ENCODE measurements at places on chromosomes 2 and 18. TPM values are rescaled to one million over a fixed set of nuclear protein-coding genes. Genes with fewer than 3 reads are reported as not detected.

GRCh38 chr18:36328916-36329315, 31.4 kb downstream of the FHOD3 start:
- peak; percentile 38 for DNase-seq
- H3K36me3 ChIP-seq = no peaks in the 10 kb centered on the region
- H3K27me3 ChIP-seq = no peaks in the 10 kb centered on the region

GRCh38 chr2:88865801-88866371, 174.4 kb downstream of the RPIA start:
- no peaks in the 10 kb centered on the region for H3K27me3 ChIP-seq
- H3K4me1 ChIP-seq = peaks cover 8% of the 10 kb centered on the region
- H3K4me3 ChIP-seq = no peak overlapping the region
- no peaks in the 10 kb centered on the region for H3K36me3 ChIP-seq

- H3K27ac ChIP-seq = no peak overlapping the region
- no peaks in the 10 kb centered on the region for H3K4me1 ChIP-seq
- H3K4me3 ChIP-seq = no peak overlapping the region
- H3K36me3 ChIP-seq = no peaks in the 10 kb centered on the region
- H3K27me3 ChIP-seq = no peaks in the 10 kb centered on the region
These were observed 108.5 kb upstream of the NCK2 start for GRCh38 chr2:105636109-105636740.

- H3K36me3 ChIP-seq = no peaks in the 10 kb centered on the region
- H3K27ac ChIP-seq = no peak overlapping the region
- H3K4me3 ChIP-seq = no peak overlapping the region
- peaks cover 15% of the 10 kb centered on the region for H3K4me1 ChIP-seq
These were observed 211.2 kb downstream of the VAPA start for GRCh38 chr18:10124967-10125366.

DNA sequence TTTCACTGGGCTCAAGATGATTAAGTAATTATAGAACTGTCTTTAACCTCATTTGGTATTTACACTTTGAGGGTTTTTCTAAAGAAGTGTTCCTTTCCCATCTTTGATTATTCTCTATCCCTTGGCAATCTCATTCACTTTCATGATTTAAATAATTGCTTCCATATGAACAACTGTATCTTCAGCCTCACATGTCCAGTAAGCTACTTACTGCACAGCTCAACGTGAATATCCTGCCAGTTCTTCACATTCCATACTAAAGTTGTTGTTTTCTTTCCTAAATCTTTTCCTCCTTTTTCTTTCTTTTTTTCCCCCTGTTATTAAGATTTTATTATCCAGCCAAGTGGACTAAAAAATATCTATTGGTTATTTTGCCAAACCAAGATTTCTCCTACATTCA, 37.7 kb downstream of the ZC3H15 start:
- no peaks in the 10 kb centered on the region for H3K27me3 ChIP-seq
- H3K4me3 ChIP-seq = no peak overlapping the region
- H3K4me1 ChIP-seq = no peaks in the 10 kb centered on the region
- DNase-seq = no peak
- H3K27ac ChIP-seq = no peak overlapping the region

- H3K4me3 ChIP-seq = peak overlapping the region; percentile 33
- H3K27ac ChIP-seq = peak overlapping the region; percentile 18
- H3K4me1 ChIP-seq = no peaks in the 10 kb centered on the region
- peak; percentile 61 for DNase-seq
- H3K36me3 ChIP-seq = no peaks in the 10 kb centered on the region
- no peaks in the 10 kb centered on the region for H3K27me3 ChIP-seq
These were observed 39.5 kb upstream of the FHL2 start for GRCh38 chr2:105438104-105438929.

DNA sequence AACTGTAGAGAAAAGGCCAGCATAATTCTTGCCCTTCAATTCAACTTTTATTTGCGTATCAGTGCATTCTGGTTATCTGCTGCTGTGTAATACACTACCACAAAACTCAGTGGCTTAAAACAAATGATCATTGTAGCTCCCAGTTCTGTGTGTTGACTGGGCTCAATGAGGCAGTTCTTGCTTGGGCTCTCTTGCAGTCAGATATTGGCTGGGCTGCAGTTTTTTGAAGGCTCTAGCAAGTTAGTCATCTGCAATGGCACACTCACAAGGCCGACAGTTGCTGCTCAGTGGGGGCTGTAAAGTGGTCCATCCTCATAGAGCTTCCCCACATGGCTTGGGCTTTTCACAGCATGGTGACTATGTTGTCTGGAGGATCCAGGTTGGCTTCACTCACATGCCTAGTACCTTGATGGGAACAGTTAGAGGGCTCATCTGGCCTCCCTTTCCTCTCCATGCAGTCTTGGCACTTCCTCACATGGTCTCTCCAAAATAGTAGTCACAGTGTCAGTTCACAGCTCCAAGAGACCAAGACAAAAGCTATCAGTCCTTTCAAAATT, 110.6 kb upstream of the TNP1 start:
- peak; percentile 71 for DNase-seq
- peaks cover 15% of the 10 kb centered on the region for H3K4me1 ChIP-seq
- no peaks in the 10 kb centered on the region for H3K27me3 ChIP-seq
- H3K4me3 ChIP-seq = no peak overlapping the region
- no peak overlapping the region for H3K27ac ChIP-seq
- H3K36me3 ChIP-seq = no peaks in the 10 kb centered on the region

DNA sequence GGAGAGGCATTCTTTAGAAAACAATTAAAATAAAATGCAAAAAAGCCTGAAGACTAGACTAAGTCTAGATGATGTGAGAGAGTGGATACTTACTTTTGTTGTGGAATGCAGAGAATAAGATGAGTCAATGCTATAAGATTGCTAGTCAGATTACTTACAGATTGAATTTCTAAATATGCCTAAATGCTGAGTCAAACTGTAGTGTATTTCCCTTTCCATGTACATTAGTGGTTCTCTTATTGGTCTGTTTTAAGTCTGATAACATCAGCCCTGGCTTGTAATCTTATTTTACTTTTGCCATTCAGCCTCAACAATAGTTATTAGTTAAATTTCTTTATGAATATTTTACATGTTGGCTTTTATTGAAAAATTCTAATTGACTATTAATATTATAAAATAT, 702.7 kb downstream of the SOCS6 start:
- no peaks in the 10 kb centered on the region for H3K36me3 ChIP-seq
- H3K27me3 ChIP-seq = no peaks in the 10 kb centered on the region
- no peaks in the 10 kb centered on the region for H3K4me1 ChIP-seq
- H3K4me3 ChIP-seq = no peak overlapping the region
- no peak overlapping the region for H3K27ac ChIP-seq

Gene VAMP8
- total RNA-seq = 11.9 TPM

Gene C1GALT1C1L
- total RNA-seq = 0.98 TPM

DNA sequence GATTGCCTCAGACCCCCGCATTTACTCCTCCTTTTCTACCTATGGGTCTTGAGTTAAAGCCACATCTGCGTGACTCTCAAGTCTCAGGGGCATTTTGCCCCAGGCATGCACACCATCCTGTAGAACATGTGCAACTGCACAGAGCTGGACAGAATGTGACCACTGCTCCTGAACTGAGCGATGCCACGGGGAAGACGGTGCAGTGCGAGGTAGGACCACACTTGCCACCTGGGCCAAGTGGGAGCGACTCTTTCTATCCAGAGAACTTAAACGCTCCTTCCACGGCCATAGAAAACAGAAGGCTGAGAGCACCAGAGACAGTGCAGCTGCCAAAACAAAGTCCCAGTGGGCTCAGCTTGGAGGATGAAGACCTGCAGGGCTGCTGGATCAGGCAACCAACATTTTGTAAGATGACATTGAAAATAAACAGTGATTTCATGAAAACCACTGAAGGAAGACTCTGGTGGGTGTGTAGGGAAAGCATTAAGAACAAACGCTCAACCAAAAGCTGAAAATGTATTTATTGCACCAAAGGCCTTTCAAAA, 149.0 kb upstream of the HDAC4 start:
- no peaks in the 10 kb centered on the region for H3K4me1 ChIP-seq
- no peak overlapping the region for H3K27ac ChIP-seq
- no peaks in the 10 kb centered on the region for H3K27me3 ChIP-seq
- H3K4me3 ChIP-seq = no peak overlapping the region
- DNase-seq = no peak

- no peaks in the 10 kb centered on the region for H3K4me1 ChIP-seq
- H3K4me3 ChIP-seq = no peak overlapping the region
- no peaks in the 10 kb centered on the region for H3K36me3 ChIP-seq
- H3K27me3 ChIP-seq = no peaks in the 10 kb centered on the region
- no peak for DNase-seq
These were observed 62.8 kb downstream of the TMEM237 start for GRCh38 chr2:201580486-201580885.

DNA sequence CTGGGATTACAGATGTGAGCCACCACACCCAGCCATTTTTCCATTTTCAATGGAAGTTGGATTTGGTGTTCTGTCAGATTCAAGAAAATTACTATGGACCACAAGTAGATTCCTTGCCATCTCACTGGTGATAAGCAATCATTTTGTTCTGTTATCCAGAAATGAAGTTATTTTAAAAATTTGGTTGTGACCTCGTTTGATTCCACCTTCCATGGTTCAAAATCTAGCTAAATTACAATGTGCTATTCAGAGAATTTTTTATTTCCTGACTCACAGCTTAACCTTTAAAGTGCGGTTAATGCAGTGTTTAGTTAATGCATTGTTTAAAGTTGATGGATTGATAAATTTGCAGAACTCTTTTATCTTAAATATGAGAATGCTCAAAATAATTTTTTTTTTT, 243.2 kb upstream of the BOD1L2 start:
- no peak overlapping the region for H3K4me3 ChIP-seq
- H3K27ac ChIP-seq = no peak overlapping the region
- DNase-seq = no peak
- H3K36me3 ChIP-seq = no peaks in the 10 kb centered on the region
- no peaks in the 10 kb centered on the region for H3K27me3 ChIP-seq

Gene COPS7B
- 14.9 TPM for total RNA-seq

Gene KHK
- total RNA-seq = 1.7 TPM

Gene STK36
- total RNA-seq = 6.0 TPM

DNA sequence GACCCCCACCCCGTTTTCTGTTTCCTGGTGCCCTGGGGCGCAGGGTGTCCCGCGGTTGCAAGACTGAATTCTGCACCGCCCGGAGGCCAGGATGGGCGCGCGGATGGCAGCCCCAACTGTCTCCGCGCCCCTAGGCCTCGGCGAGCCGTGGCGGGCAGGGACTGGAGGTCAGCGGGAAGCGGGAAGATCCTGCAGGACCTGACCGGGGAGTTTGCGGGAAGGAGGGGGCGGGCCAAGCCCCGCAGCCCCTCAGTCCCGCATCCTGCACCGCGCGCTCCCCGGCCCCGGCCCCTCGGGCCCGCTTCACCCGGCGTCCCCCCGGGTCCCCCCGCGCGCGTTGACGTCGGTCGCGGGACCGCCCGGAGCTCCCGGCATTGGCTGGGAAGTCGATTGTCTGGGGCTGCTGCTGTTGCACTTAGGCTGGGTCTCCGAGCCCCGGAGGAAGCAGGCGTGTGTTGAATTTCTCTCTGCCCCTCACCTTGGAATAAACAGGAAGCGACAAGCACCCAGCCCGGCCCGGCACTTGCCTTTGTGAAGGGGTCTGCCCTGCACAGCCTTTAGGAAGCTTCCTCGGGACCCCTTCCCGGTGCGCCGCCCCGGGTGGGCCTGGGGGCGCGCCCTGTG, at the start of gene LDLRAD4:
LDLRAD4 (plus strand) TSS at position 393 of the 624 bp plus-strand sequence.
- peak; percentile 71 for DNase-seq
- H3K36me3 ChIP-seq = no peaks in the 10 kb centered on the region
- no peaks in the 10 kb centered on the region for H3K27me3 ChIP-seq
- H3K4me1 ChIP-seq = peaks cover 55% of the 10 kb centered on the region
- peak within 1 kb of the TSS; percentile 70 for H3K4me3 ChIP-seq
- H3K27ac ChIP-seq = peak within 1 kb of the TSS; percentile 96

DNA sequence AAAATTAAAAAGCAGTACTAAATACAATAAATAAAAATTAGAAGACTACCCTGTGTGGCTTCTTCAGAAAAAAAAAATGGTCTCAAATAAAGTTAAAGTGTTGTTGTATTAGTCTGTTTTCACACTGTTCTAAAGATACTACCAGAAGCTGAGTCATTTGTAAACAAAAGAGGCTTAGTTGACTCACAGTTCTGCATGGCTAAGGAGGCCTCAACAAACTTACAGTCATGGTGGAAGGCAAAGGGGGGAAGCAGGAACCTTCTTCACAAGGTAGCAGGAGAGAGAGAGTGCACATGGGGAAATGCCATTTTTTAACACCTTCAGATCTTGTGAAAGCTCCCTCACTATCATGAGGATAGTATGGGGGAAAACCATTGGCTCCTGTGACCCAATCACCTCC, 612.8 kb downstream of the RNF144A start:
- H3K4me3 ChIP-seq = no peak overlapping the region
- H3K27me3 ChIP-seq = no peaks in the 10 kb centered on the region
- H3K27ac ChIP-seq = no peak overlapping the region
- no peaks in the 10 kb centered on the region for H3K4me1 ChIP-seq
- H3K36me3 ChIP-seq = no peaks in the 10 kb centered on the region

DNA sequence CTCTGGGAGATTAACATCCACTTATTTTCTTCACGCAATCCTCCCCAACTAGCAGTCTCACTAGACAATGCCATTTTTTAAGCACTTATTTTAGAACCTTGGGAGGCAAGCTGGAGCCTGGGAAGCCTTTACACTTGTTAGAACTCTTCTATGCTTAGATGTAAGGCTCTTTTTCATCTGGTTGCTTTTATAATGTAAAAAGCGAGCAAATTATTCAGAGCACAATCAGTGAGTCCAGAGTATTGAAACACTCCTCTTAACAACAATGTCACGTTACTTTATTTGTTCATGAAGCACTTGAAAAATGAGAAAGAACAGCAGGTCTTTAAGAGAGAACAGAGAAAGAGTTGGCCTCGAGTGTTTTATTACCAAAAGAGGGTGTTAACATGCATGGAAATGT, 84.1 kb upstream of the SLC8A1 start:
- no peak overlapping the region for H3K4me3 ChIP-seq
- no peaks in the 10 kb centered on the region for H3K4me1 ChIP-seq
- no peaks in the 10 kb centered on the region for H3K27me3 ChIP-seq
- DNase-seq = no peak
- no peaks in the 10 kb centered on the region for H3K36me3 ChIP-seq

- DNase-seq = no peak
- H3K36me3 ChIP-seq = no peaks in the 10 kb centered on the region
- no peak overlapping the region for H3K4me3 ChIP-seq
- no peaks in the 10 kb centered on the region for H3K27me3 ChIP-seq
- no peaks in the 10 kb centered on the region for H3K4me1 ChIP-seq
These were observed 24.1 kb upstream of the NMUR1 start for GRCh38 chr2:231554327-231554726.

- no peaks in the 10 kb centered on the region for H3K4me1 ChIP-seq
- no peaks in the 10 kb centered on the region for H3K36me3 ChIP-seq
- H3K4me3 ChIP-seq = no peak overlapping the region
- no peak overlapping the region for H3K27ac ChIP-seq
- DNase-seq = no peak
These were observed 44.5 kb upstream of the SEMA4C start for GRCh38 chr2:96914332-96914731.

GRCh38 chr2:156649596-156649995, 213.4 kb downstream of the GPD2 start:
- H3K4me3 ChIP-seq = no peak overlapping the region
- DNase-seq = no peak
- no peak overlapping the region for H3K27ac ChIP-seq
- no peaks in the 10 kb centered on the region for H3K4me1 ChIP-seq
- H3K36me3 ChIP-seq = no peaks in the 10 kb centered on the region

- H3K36me3 ChIP-seq = no peaks in the 10 kb centered on the region
- H3K27ac ChIP-seq = no peak overlapping the region
- no peaks in the 10 kb centered on the region for H3K27me3 ChIP-seq
- no peak for DNase-seq
These were observed 156.3 kb downstream of the LAMA1 start for GRCh38 chr18:6961331-6961730.

All from right atrium auricular region (tissue), 2 donors.